ENCODE measurements at places on chromosomes 5 and 9. TPM values are rescaled to one million over a fixed set of nuclear protein-coding genes. Genes with fewer than 3 reads are reported as not detected.
A peak's percentile ranks its signal among the peaks of the same experiment; 100 is the strongest.

- DNase-seq = no peak
Measured at GRCh38 chr5:160835376-160835775, 16.6 kb downstream of the ATP10B start.

- peak; percentile 70 for DNase-seq
Measured at GRCh38 chr9:121286973-121287741, 19.2 kb downstream of the GSN start.

GRCh38 chr5:131281133-131281867, 17.4 kb downstream of the CDC42SE2 start:
- no peak for DNase-seq

- no peak for DNase-seq
Measured at GRCh38 chr9:5438301-5439162, 807 bp upstream of the PLGRKT start.

DNA sequence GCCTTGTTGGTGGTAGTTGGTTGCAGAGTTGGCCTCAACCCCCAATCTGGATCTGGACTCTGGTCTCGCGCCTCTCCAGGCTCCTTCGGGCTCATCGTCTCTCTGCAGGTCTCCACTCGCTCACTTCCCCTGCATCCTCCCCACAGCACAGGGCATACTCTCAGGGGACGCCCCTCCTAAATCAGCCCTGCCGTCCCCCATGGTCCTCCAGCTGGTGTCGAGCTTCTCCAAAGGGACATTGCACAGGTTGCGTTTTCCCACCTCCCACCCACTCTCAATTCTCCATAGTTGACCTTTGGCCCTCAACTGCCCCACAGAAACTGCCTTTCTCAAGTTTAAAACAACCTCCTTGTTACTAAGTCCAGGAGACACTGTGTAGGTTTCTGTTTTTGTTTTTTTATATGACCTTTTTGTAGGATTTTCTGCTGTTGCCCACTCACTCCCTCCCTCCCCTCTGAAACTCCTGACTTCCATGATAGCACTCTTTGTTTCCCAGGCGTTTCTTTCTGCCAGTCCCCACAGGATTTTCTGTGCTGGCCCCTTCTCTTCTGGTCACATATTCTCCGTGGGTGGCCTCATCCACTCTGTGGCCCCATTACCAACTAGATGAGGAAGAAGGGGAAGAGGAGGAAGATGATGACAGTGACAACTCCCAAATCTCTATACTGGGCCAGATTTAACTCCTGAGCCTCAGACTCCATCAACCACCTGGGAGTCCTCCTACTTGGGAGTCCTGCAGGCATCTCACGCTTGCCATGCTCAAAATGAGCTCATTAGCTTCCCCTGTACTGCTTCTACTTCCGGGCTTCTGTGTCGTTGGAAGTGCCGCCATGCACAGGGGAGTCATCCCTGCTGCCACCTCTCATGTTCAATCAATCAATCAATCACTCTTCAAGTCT, 50.3 kb downstream of the ALG2 start:
- DNase-seq = no peak

- no peak for DNase-seq
Measured at GRCh38 chr9:14907360-14907685, 2.9 kb downstream of the FREM1 start.

DNA sequence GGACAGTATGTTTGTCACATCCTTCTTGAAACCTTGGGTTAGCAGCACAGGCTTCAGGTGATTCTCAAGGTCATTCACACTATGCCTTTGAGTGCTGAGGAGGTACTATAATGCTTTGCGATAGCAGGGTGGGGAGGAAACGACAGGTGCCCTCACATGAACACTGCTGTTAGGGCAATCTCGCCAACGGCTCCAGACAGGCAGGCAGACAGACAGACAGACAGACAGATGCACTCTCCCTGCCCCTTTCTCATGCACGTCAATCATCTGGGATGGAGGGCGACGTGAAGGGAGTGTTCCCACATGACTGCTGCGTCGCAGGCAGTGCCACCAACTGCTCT, 82.9 kb downstream of the RAPGEF1 start:
- DNase-seq = no peak

GRCh38 chr5:14958188-14958587, 86.6 kb upstream of the ANKH start:
- DNase-seq = no peak

- DNase-seq = no peak
Measured at GRCh38 chr9:69078069-69078468, 42.5 kb downstream of the FXN start.

GRCh38 chr9:13457795-13458194, 178.3 kb upstream of the MPDZ start:
- no peak for DNase-seq

DNA sequence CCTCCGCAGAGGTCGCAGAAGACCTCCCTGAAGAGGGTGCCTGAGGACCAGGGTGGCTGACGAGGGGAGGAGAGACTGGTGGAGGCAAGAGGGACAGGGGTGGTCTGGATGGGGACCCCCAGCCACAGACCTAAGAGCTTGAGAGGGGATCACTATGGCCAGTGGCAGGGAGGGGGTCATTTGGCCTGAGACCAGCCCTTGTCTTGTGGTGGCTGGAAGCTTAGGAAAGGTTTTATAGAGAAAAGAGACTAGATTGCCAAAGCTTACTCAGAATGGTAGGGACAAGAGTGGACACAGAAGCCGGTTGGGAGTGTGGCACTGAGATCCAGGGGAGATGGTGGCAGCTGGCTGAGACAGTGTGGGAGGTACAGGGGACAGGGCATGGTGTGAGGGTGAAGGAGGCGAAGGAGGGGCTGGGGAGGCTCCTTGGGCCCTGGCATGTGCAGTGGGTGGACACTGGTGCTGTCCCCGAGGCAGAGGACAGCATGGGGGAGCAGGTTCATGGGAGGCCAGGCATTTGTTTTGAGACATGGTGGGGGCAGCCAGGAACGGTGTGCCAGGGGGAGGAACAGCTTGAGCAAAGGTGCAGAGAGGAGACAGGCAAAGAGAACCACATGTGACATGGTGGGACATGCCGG, 123.0 kb downstream of the C9orf50 start:
- no peak for DNase-seq

DNA sequence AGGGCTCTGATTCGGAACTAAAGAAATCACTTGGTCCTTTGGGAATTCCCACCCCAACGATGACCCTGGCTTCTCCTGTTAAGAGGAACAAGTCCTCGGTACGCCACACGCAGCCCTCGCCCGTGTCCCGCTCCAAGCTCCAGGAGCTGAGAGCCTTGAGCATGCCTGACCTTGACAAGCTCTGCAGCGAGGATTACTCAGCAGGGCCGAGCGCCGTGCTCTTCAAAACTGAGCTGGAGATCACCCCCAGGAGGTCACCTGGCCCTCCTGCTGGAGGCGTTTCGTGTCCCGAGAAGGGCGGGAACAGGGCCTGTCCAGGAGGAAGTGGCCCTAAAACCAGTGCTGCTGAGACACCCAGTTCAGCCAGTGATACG, 83.4 kb downstream of the GOLPH3 start:
- no peak for DNase-seq

DNA sequence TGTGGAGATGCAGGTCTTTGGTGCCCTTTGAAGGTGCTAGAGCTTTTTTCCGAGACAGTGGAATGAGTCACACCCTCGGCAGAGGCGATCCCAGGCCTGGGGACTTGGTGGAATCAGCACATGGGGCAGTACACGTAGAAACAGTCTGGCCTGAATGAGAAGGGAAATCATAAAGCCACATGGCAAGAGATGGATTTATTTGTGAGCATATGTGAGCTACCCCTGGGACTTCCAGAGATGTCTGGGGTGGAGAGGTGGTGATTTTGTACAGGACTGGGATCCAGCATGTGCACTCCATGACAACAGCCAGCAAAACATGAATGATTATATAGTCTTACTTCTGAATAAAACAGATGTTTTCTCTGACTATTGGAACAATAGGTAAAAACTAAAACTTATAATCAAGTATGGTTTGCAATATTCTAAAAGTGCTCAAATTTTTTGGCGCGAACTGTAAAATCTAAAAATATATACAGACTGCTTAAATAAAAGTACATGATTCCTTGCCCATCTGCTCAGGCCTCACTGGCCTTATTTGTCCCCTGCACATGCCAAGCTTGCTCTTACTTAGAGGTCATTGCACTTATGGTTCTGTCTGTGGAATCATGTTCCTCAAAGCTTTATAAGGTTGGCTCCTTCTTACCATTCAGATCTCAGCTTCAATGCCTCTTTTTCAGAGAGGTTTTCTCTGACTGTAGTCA, 54.7 kb upstream of the SMARCA2 start:
- DNase-seq = no peak

- no peak for DNase-seq
Measured at GRCh38 chr5:30928956-30929355, 264.5 kb upstream of the CDH6 start.

- DNase-seq = no peak
Measured at GRCh38 chr9:127005770-127006314, 91.3 kb downstream of the RALGPS1 start.

DNA sequence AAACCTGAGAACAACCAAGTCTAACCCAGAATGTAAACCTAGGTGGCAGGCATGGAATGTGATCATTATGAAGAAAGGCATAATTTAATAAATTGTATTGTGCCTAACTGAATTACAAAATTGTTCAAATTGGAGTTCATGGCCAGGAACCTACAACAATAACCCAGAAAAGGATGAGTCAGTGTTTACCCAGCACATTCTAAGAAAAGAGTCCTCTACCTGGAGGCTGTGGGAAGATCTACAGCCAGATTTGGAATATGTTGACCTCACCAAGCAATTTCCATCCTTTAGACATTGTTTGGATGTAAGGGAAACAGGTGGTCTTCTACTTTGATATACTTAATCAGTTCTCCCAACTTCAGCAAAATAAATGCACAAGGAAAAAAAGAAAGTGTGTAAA, 152.2 kb downstream of the TMEM161B start:
- DNase-seq = no peak

Gene FBXO4
- 16.2 TPM for total RNA-seq

Gene AGXT2
- not detected for total RNA-seq

Gene PCDHA1
- not detected for total RNA-seq

Gene CHSY3
- 24.3 TPM for total RNA-seq

Gene NR5A1
- not detected for total RNA-seq

Gene FOXD4L6
- not detected for total RNA-seq

Gene DRD1
- 0.41 TPM for total RNA-seq

Gene ZNF483
- 9.7 TPM for total RNA-seq

Gene MYOT
- total RNA-seq = 16.3 TPM

Gene SLCO6A1
- not detected for total RNA-seq
